ENCODE measurements at places on chromosomes 3 and 15.

DNA sequence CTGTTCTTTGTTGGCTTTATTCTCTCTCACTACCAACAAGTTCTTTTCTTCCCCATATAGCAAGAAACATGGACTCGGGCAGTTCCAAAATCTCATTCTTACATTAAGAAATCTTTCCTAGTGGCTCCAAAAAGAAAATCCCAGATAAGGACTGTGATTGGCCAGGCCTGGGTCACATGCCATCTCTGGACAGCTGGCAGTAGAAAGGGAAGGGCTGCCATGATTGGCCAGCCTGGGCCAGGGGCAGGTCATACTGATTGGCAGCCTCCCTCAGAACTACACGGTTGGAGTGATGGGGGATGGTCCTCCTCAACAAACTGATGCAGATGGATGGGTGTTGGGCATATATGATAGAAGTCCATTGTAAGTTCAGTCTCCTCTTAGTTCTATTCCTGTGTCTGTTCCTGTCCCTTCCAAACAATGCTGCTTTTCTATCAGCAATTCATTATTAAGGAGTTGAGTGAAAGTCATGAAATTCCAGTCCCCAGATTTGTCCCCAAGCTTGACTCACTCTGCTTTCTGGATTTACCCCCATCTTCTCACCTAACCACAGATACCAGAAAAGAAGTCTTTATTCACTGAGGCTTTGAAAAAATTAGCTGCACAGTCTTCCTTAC, 175.5 kb downstream of the ATG7 start:
- H3K36me3 ChIP-seq = no peaks in the 10 kb centered on the region
- H3K27me3 ChIP-seq = no peaks in the 10 kb centered on the region
- DNase-seq = no peak
- H3K4me3 ChIP-seq = no peak overlapping the region
- no peak overlapping the region for H3K27ac ChIP-seq

GRCh38 chr3:40128166-40128565, 181.3 kb upstream of the EIF1B start:
- no peak overlapping the region for H3K4me3 ChIP-seq
- no peaks in the 10 kb centered on the region for H3K36me3 ChIP-seq
- no peaks in the 10 kb centered on the region for H3K4me1 ChIP-seq
- no peak for DNase-seq
- no peaks in the 10 kb centered on the region for H3K27me3 ChIP-seq

DNA sequence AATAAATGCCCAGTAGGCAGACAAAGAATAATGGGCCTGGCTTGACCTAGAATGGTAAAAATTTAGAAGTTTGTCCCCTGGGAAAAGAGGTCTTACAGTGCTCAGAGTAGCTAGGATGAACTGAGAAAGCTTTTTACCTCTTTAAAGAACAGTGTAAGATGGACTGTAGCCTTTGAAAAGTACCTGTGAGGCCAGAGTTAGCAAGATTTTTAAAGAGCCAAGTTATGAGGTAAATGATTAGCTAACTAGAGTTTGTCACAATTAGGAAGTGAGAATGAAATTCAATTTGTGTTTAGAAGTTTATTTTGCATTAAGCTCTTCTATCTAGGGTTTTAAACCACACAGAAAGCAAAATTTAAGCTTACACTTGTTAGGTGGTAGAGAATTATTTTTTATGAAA, 480.9 kb downstream of the ZIC1 start:
- H3K27me3 ChIP-seq = no peaks in the 10 kb centered on the region
- no peak overlapping the region for H3K4me3 ChIP-seq
- DNase-seq = no peak
- no peaks in the 10 kb centered on the region for H3K36me3 ChIP-seq

GRCh38 chr3:38636881-38637280, 12.6 kb downstream of the SCN5A start:
- H3K36me3 ChIP-seq = no peaks in the 10 kb centered on the region
- H3K4me3 ChIP-seq = no peak overlapping the region
- H3K4me1 ChIP-seq = no peaks in the 10 kb centered on the region
- no peaks in the 10 kb centered on the region for H3K27me3 ChIP-seq

DNA sequence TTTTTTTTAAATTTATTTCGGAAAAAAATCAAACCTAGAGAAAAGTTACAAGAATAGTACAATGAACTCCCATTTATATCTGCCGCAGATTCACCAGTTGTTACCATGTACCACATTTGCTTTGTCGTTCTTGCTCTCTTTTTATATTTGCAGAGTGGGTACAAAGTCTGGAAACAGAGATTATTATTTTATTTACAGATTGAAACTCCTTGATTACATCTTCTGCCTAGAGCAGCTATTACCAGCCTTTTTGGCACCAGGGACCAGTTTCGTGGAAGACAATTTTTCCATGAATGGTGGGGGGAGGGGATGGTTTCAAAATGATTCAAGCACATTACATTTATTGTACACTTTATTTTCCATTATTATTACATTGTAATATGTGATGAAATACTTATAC, 8.3 kb downstream of the MEF2A start:
- no peaks in the 10 kb centered on the region for H3K36me3 ChIP-seq
- no peak for DNase-seq
- no peak overlapping the region for H3K4me3 ChIP-seq
- no peaks in the 10 kb centered on the region for H3K4me1 ChIP-seq
- H3K27ac ChIP-seq = no peak overlapping the region

GRCh38 chr15:40731034-40731433, 24.0 kb downstream of the RMDN3 start:
- no peak overlapping the region for H3K27ac ChIP-seq
- no peak for DNase-seq
- H3K36me3 ChIP-seq = no peaks in the 10 kb centered on the region
- H3K27me3 ChIP-seq = no peaks in the 10 kb centered on the region

DNA sequence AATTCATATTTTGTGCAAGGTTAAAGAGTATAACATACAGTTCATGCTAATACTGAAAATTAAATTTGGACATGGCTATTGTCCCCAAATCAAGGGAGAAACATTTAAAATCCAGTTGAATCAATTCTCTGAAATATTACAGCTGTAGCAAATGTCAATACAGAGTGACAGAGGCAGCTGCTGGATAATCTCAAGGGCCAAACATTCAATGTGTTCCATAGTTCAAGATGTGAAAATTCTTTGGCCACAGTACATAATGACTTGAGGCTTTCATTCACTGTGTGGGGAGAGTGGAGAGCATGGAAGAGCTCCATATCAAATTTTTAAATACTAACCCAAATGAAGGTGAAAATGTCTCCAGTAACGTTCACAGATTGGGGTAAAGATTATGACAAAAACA, 1192.8 kb upstream of the CADM2 start:
- H3K36me3 ChIP-seq = no peaks in the 10 kb centered on the region
- H3K4me1 ChIP-seq = no peaks in the 10 kb centered on the region
- no peaks in the 10 kb centered on the region for H3K27me3 ChIP-seq
- DNase-seq = no peak
- no peak overlapping the region for H3K27ac ChIP-seq
- no peak overlapping the region for H3K4me3 ChIP-seq

- H3K4me1 ChIP-seq = no peaks in the 10 kb centered on the region
- H3K36me3 ChIP-seq = no peaks in the 10 kb centered on the region
- no peak overlapping the region for H3K27ac ChIP-seq
- DNase-seq = no peak
- peaks cover 10% of the 10 kb centered on the region for H3K27me3 ChIP-seq
Observed at GRCh38 chr3:86988235-86988634, 2.7 kb downstream of the VGLL3 start.

GRCh38 chr3:8608791-8609467, 35.7 kb downstream of the SSUH2 start:
- no peaks in the 10 kb centered on the region for H3K27me3 ChIP-seq
- no peaks in the 10 kb centered on the region for H3K4me1 ChIP-seq
- H3K4me3 ChIP-seq = no peak overlapping the region
- H3K36me3 ChIP-seq = no peaks in the 10 kb centered on the region
- H3K27ac ChIP-seq = no peak overlapping the region

GRCh38 chr3:171908731-171909130, 65.6 kb downstream of the TMEM212 start:
- no peaks in the 10 kb centered on the region for H3K36me3 ChIP-seq
- no peaks in the 10 kb centered on the region for H3K4me1 ChIP-seq
- no peak overlapping the region for H3K27ac ChIP-seq
- H3K27me3 ChIP-seq = no peaks in the 10 kb centered on the region
- no peak for DNase-seq
- H3K4me3 ChIP-seq = no peak overlapping the region

- no peaks in the 10 kb centered on the region for H3K36me3 ChIP-seq
- H3K27ac ChIP-seq = peak overlapping the region; percentile 35
- peaks cover 33% of the 10 kb centered on the region for H3K4me1 ChIP-seq
- H3K27me3 ChIP-seq = no peaks in the 10 kb centered on the region
Observed at GRCh38 chr3:170033489-170033888, 4.3 kb upstream of the GPR160 start.

DNA sequence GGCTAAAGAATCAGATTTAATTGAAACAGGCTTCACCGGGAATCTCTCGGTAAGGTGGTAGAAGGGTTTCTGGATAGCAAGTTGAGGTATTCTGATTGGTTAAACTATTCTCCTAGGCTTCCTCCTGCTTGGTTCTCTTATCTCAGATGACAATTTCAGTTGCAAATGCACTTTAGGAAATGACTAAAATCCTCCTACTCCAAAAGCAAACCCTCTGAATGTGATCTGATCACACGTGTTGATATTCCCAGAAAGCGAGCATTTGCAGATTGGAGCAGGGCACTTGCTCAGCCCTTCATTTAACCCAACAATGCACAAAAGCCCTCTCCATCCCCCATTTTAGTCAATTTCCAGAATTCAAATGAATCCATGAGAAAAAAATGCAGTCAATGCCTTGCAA, 55.6 kb upstream of the ICE2 start:
- no peak overlapping the region for H3K4me3 ChIP-seq
- no peaks in the 10 kb centered on the region for H3K36me3 ChIP-seq
- no peaks in the 10 kb centered on the region for H3K27me3 ChIP-seq
- no peak overlapping the region for H3K27ac ChIP-seq
- peaks cover 39% of the 10 kb centered on the region for H3K4me1 ChIP-seq

DNA sequence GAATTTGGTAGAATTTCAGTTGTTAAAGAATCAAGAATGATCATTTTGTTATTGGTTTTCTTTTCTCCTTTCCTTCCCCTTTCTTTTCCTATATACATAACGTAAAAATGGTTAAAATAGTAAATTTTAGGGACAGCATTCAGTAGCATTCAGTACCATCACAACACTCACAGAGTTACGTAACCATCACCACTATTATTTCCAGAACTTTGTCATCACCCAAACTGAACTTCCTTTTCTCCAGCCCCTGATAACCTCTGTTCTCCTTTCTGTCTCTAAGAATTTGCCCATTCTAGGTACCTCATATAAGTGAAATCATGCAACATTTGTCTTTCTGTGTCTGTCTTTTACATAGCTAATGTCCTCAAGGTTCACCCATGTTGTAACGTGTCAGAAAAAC, 165.3 kb downstream of the AKAP13 start:
- no peak overlapping the region for H3K4me3 ChIP-seq
- no peak overlapping the region for H3K27ac ChIP-seq
- H3K36me3 ChIP-seq = no peaks in the 10 kb centered on the region

GRCh38 chr3:43960448-43960840, 269.7 kb downstream of the ABHD5 start:
- peaks cover 9% of the 10 kb centered on the region for H3K27me3 ChIP-seq
- H3K4me1 ChIP-seq = no peaks in the 10 kb centered on the region
- H3K4me3 ChIP-seq = no peak overlapping the region
- no peak overlapping the region for H3K27ac ChIP-seq

DNA sequence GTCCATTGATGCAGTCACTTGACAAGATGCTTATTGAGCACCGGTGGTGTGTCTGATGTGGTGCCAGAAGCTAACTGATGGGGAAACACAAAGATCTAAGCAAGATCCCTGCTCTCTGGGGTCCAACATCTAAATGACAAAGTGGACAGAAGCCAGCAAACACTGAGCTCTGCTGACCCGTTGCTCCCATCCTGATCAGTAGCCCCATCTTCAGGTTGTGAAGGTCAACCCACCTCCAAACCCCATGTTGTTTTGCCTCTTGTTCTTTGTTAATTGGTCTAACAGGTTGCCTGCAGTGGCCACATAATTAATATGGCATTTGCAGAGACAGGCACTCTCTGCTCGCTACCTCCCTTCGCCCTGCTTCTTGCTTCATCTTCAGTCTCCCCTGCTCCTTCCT, 21.5 kb upstream of the GLCE start:
- peaks cover 12% of the 10 kb centered on the region for H3K27me3 ChIP-seq
- H3K4me3 ChIP-seq = no peak overlapping the region
- no peaks in the 10 kb centered on the region for H3K4me1 ChIP-seq
- no peaks in the 10 kb centered on the region for H3K36me3 ChIP-seq
- no peak for DNase-seq

GRCh38 chr15:38427380-38427779, 26.5 kb upstream of the FAM98B start:
- no peaks in the 10 kb centered on the region for H3K4me1 ChIP-seq
- DNase-seq = no peak
- no peak overlapping the region for H3K27ac ChIP-seq
- peaks cover 4% of the 10 kb centered on the region for H3K27me3 ChIP-seq
- no peaks in the 10 kb centered on the region for H3K36me3 ChIP-seq
- H3K4me3 ChIP-seq = no peak overlapping the region

GRCh38 chr3:43366885-43367284, 80.5 kb downstream of the SNRK start:
- no peak overlapping the region for H3K4me3 ChIP-seq
- H3K36me3 ChIP-seq = no peaks in the 10 kb centered on the region
- no peaks in the 10 kb centered on the region for H3K27me3 ChIP-seq
- H3K27ac ChIP-seq = no peak overlapping the region
- DNase-seq = no peak

- no peak overlapping the region for H3K27ac ChIP-seq
- no peaks in the 10 kb centered on the region for H3K4me1 ChIP-seq
- no peaks in the 10 kb centered on the region for H3K27me3 ChIP-seq
- DNase-seq = no peak
- no peaks in the 10 kb centered on the region for H3K36me3 ChIP-seq
- no peak overlapping the region for H3K4me3 ChIP-seq
Observed at GRCh38 chr3:126951561-126951960, 31.4 kb upstream of the PLXNA1 start.

DNA sequence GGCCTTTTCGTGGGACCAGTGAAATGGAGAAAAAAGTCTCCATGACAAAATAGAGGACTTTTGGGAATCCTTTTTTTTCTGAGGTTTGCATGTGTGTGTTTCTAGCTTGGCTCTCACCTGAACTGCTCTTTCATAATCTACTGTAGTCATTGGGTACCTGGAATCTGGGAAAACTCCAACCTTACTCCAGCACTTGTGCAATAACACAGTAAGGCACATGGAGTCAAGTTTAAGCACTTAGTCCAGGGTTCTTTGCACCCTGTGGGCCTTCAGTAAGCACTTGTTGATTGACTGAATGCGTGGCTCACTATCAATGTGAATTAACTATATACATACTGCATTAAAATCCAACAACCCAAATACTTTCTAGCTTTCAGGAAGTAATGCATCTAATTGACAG, 299.5 kb downstream of the ZBTB20 start:
- DNase-seq = no peak
- no peaks in the 10 kb centered on the region for H3K27me3 ChIP-seq

GRCh38 chr3:60809857-60810610, 441.2 kb downstream of the FHIT start:
- no peaks in the 10 kb centered on the region for H3K27me3 ChIP-seq
- no peak overlapping the region for H3K4me3 ChIP-seq
- H3K4me1 ChIP-seq = no peaks in the 10 kb centered on the region
- no peak for DNase-seq

GRCh38 chr3:112233083-112233482, 60.9 kb downstream of the SLC9C1 start:
- H3K27me3 ChIP-seq = no peaks in the 10 kb centered on the region
- no peak overlapping the region for H3K4me3 ChIP-seq
- H3K4me1 ChIP-seq = no peaks in the 10 kb centered on the region
- H3K36me3 ChIP-seq = no peaks in the 10 kb centered on the region
- DNase-seq = no peak

GRCh38 chr3:54065586-54065985, 56.8 kb upstream of the CACNA2D3 start:
- H3K4me3 ChIP-seq = no peak overlapping the region
- H3K27ac ChIP-seq = no peak overlapping the region
- DNase-seq = no peak
- no peaks in the 10 kb centered on the region for H3K4me1 ChIP-seq

Data from T-cell (primary cell).